ENCODE measurements at places on chromosomes 2 and 18.

DNA sequence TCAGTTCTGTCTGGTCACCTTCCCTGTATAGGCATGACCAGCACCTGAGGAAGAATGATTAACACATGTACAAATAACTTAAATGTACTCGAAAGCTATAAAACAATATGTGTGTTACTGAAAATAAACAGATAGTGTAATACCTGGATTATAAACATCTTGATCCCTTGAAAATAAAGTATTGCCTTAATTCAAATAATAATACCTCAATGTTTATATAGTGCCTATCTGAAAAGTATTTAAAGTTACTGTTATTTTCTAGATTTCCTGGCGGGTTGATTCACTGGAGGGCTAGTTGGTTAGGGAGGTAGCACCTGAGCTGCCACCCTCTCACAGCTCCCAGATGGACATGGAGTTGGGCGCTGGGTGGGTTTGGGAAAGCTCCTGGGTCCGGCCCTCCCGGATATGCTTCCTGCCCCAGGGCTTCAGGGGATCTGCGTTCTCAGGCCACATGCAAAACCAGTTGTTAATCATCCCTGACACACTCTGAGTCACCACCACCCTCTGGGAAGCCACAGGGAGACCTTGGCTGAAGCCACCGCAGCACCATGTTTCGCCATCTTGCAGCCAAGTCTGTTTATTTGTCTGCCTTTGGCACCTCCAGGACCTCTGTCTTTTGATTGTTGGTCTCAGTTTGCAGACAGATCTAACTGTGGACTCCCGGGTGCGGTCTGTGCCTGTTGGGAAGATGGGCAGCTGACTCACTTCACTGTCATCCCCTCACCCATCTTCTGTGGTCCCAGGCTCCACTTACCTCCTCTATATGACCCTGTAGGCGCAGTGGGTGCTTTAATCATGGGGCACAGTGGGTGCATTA, 35.3 kb downstream of the RAB31 start:
- DNase-seq, result no peak

DNA sequence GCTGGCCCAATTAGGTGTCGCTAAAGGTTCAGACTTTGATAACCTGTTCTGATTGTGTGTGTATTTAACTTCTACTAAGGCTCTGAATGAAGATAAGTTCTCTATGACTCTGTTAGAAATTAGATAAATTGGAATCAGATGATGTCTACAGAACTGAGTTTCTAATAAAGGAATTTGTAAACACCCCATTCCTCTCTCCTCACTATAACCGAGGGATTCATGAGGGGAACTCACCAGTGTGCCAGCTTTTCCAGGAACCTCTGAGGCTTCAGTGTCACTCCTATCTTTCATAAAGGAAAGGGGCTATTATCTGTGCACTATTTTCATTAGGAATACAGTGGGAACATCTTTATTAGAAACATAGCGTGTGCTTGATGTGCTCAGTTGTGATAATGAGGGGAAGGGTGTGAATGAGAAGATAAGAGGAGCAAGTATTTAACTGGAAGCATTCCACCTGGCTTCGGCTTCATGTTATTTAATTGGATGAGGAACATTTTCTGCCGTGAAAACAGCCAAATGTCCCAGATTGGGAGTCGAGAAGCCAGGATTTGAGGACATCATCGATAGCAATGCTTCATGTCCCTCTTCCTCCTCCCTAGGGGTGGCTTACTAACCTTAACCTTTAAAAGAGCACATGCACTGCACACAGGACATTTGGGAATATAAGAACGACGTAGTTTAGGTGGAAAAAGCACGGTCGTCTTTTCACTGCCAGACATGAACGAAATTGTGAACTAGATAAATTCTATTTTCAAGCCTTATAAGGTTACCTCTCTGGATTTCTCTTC, 84.8 kb upstream of the TCF4 start:
- DNase-seq, result no peak

DNA sequence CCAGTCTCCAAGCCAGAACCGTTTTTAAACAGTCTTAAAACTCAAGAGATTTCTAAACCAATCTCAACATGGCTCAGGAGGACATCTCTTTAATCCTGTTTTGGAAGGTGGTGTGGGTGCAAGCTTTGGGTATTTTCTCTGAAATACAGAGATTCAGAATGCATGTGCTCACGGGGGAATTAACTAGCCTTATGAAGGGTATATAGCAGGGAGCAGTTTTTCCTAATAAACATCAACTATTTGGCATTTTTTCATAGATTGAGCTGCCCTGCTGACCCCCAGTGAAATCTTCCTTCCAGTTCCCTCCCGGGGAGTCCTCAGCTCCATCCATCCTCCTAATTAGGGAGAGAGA, 122.6 kb downstream of the SMAD7 start:
- no peak for DNase-seq

- DNase-seq, result no peak
Measured at GRCh38 chr2:181861379-181861778, 30.2 kb upstream of the ITPRID2 start.

DNA sequence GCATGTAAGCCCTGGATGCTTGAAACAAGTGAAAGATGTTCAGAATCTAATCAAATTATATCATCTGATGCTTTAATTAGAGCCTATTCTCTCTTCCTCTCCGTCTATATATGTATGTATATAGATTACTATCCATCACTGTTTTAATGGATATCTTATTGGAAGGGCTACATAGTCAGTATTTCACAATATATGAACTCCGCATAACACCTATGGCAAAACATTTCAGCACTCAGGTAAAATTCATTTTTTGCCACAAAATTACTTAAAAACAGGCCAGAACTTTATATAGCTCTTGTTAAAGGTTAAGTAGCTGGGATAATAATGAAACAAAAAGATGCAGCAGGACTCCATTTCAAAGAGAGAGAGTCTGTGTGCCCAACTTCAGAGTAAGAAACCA, 1.2 kb downstream of the PJVK start:
- DNase-seq, result no peak
